ENCODE measurements at places on chromosomes 5 and 9.

GRCh38 chr5:178267876-178268275 lies 35.3 kb upstream of the PHYKPL start:
- DNase-seq: no peak

DNA sequence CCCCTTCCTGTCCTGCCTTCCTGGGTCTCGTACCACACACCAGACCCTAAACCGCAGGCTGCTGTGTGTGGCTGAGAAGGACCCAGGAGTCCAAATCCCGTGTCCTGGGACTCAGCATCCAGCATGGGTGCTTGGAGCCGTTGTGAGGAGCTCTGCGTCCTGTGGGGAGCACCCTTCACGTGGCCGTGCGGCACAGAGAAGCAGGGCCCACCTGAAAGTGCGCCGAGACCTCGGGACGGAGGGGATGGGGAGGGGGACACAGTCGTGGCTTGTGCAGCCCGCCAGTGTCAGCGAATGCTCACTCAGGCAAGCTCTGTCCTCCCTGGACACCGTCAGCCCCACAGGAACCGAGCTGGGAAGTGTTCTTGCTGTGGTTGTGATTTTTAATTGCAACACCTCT lies 244.6 kb downstream of the CACNA1B start:
- no peak for DNase-seq

- no peak for DNase-seq
Measured at GRCh38 chr5:20113031-20113715, 125.2 kb upstream of the CDH18 start.

GRCh38 chr5:91283326-91283725 lies 99.8 kb downstream of the ARRDC3 start:
- no peak for DNase-seq

DNA sequence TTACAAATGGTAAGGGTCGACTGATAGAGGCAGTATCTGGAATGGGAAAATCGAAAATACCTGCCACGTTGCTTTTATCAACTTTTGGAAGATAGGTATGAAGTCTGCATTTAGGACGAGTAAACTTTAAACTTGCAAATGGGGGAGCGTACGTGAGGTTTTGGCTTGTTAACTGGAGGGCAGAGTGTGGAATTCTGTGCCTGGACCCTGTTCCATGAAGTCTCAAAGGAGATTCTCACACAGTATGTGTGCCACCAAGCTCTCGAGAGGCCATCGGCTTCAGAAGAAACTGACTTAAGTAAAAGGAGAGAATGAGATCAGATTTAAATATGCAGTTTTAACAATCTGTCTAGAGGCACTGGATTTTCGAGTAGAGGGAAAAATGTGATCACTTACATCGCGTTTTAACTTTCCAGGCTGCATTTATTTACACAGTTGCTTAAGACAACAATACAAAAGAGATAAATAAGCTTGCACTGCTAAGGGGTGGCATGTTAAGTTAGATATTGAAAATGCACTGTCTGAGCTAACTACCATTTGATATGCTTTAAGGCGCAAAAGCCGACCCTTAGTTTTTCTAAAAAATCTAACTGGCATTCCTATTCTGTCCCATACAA lies 401.6 kb downstream of the EBF1 start:
- DNase-seq: no peak

- DNase-seq: no peak
Measured at GRCh38 chr5:24389968-24390367, 254.8 kb downstream of the CDH10 start.

DNA sequence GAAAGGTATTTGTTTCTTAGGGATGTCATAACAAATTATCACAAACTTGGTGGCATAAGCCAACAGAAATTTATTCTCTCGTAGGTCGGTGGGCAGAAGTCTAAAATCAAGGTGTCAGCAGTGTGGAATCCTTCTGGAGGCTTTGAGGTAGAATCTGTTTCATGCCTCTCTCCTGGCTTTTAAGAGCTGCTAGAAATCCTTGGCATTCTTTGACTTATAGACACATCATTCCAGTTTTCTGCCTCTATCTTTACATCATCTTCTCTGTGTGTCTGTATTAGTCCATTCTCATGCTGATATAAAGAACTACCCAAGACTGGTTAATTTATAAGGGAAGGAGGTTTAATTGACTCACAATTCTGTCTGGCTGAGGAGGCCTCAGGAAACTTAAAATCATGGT lies 488.1 kb upstream of the PAPPA start:
- DNase-seq: no peak

DNA sequence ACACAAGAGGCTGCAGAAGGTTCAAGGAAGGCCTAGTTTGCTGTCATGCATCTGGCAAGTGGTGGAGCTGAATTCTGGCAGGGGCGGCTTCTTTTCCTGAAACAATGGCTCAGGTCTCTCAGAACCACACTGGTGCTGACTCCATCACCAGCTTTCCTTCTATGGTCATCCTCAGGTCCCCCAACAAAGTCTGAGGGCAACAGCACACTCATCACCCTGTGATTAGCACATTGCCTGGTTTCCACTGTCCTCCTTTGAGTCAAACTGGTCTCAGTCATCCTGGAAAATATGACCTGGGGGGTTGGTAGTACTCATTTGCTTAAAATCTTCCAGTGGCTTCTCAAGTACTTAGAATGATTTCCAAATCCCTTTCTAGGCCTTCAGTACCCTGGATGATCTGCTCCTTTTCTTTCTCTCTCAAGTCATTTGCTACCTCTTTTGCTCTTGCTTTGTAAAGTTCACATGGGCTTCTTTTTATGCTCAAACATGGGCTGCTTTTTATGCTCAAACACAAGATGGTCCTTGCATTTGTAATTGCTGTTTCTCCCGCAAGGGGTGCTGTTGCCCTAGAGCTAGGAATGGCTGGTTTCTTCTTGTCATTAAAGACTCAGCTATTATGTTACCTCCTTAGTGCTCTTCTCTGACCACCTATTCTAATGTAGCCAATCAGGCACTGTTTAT lies 144.9 kb downstream of the ALDH1A1 start:
- DNase-seq: no peak

- no peak for DNase-seq
Measured at GRCh38 chr5:88518131-88519016, 249.7 kb upstream of the TMEM161B start.

DNA sequence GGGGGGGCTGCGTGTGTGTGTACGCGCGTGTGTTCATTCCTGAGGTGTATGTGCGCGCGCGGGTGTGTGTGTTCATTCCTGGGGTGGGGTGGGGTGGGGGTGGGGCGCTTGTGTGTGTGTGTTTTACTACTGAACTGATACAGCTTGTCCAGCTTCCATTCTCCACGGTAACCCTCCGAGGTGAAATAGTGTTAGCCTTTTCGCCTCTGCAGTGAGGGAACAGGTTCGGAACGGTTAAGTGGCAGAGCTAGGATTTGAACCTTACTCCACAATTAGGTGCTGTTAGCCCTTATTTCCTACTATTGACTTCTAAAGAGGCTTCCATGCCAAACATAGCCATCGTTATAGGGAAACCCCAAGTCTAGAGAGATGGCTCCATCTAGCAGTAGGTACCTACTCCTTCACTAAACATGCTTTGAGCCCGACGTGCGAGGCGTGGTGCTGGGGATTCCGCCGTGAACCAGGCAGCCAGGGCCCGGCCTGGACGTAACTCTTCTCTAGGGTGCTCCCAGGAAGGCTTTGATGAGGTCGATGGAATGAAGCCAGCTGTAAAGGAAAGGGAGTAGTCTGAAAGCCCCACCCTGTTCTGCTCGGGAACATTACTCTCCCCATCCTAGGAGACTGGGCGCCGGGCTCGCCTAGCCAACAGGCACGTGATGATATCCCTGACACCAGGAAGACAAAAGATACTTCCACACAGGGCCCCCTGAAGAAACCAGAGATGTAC lies 782 bp upstream of the SKP1 start:
- no peak for DNase-seq

DNA sequence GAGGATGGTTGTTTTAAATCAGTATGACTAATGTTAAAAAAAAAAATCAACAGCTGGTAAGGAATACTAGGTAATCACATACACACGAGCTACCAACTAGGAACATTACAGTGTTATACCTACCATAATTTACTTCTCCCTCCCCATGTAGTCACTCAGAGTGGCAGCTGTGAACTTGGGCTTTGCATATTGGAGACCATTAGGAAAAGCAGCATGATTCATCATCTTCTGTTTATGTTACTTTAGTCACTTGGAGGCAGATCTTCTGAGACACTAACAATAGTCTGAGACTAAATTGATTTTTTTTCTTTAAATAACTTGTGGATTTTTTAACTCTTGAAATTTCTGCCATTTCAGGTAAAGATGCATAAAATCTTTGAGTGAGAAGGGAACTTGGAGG lies 141.5 kb upstream of the NR4A3 start:
- DNase-seq: no peak

DNA sequence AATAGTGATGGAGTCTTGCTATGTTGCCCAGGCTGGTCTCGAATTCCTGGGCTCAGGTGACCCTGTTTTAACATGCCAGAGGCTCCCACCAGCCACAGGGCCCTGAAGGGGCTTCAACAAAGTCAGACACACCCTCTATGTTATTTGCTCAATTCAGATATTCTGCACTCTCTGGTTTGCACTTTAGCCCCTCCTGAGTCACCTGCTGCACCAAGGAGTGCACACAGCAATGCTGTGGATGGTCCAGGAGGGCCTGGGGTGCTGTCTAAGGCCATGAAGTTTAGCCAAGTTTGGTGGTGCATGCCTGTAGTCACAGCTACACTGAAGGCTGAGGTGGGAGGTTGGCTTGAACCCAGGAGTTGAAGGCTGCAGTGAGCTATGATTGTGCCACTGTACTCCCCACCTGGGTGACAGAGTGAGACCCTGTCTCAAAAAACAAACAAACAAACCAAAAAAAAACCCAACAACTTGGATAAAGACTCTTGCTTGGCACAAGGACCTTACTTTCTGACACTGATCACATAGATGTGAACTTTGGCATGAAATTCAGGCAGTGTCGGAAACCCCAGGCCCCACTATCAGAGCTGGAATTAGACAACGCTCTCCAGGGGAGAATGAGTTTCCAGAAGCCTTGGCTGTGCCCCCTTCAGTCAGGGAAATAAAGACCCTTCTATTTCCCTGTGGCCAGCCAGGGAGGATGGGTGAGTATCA lies 39.7 kb upstream of the CDKN2AIPNL start:
- DNase-seq: no peak

GRCh38 chr5:78622302-78622971 lies 26.1 kb downstream of the LHFPL2 start:
- DNase-seq: no peak

DNA sequence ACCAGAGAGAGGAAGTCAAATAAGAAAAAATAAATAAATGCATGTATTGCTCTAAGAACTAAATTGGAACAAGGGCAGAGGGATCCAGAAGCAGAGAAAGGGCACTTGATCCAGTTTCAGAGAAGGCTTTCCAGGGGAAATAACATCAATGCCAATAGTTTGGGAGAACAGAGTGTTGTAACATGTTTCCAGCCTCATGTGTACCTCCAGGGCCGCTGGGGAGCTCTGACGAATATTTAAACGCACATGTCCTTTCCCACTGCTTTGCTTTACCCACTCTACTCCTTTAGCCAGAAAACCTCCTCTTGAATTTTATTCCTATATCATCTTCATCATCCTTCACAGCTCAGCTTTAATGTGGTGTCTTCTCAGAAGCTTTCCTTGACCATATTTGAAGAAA lies 233.7 kb downstream of the ENC1 start:
- no peak for DNase-seq

- DNase-seq: no peak
Measured at GRCh38 chr5:115209279-115209678, 39.6 kb upstream of the TRIM36 start.

DNA sequence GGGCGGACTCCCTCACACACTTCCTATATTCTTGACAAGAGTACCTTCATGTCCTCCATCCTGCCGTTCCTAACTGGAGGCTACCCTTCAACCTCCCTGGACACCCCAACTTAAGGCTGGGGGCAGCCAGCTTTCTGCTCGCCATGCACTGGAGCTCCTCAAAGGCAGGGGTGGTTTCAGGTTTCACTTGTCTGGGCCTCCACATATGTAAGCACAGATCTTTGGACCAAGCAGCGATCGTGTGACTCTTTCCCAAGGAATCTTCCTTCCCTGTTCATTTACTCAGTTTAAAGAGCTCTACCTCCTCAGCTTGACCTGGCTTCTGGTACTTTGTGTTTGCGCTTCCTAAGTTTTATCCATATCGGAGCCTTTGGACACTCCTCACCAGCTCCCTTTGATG lies 34.2 kb upstream of the TRPC7 start:
- no peak for DNase-seq
